ENCODE measurements at places on chromosomes 3 and 15. TPM values are rescaled to one million over a fixed set of nuclear protein-coding genes. Genes with fewer than 3 reads are reported as not detected.

The UROC1 gene
- 0.16 TPM for total RNA-seq

The CPA3 gene
- 0.77 TPM for total RNA-seq

The FANCI gene
- total RNA-seq = 15.7 TPM

The RFX7 gene
- 19.0 TPM for total RNA-seq

The CCRL2 gene
- 12.8 TPM for total RNA-seq

The DUOXA1 gene
- total RNA-seq = 0.30 TPM

The INKA1 gene
- total RNA-seq = 7.4 TPM

The EIF5A2 gene
- 3.9 TPM for total RNA-seq

The AADACL2 gene
- total RNA-seq = not detected

The LRTM1 gene
- total RNA-seq = 6.4 TPM

The SERPINI2 gene
- total RNA-seq = not detected

The GMPS gene
- total RNA-seq = 44.0 TPM

The GOLGA6L7 gene
- total RNA-seq = not detected

The GPR87 gene
- not detected for total RNA-seq

The FRMD5 gene
- 1.0 TPM for total RNA-seq

The PYGO1 gene
- 0.85 TPM for total RNA-seq

The SLC28A1 gene
- not detected for total RNA-seq

The HTR3E gene
- not detected for total RNA-seq

The RPP25 gene
- 13.0 TPM for total RNA-seq

The SLC22A14 gene
- total RNA-seq = 0.19 TPM

The DOCK3 gene
- 0.92 TPM for total RNA-seq

The CLSTN2 gene
- total RNA-seq = 0.22 TPM

The TEX55 gene
- not detected for total RNA-seq

The FBXL2 gene
- total RNA-seq = 1.4 TPM

The SH3GL3 gene
- not detected for total RNA-seq

The MANF gene
- 62.8 TPM for total RNA-seq

The PPP2R3A gene
- 3.1 TPM for total RNA-seq

The WDR72 gene
- not detected for total RNA-seq

The SLC28A2 gene
- total RNA-seq = not detected

The RLBP1 gene
- total RNA-seq = not detected

The CFAP92 gene
- 3.1 TPM for total RNA-seq

The CAMK1 gene
- total RNA-seq = 10.1 TPM

The CTXN2 gene
- not detected for total RNA-seq

The SENP8 gene
- 3.0 TPM for total RNA-seq

The KCNMB3 gene
- total RNA-seq = 5.9 TPM

The GHSR gene
- total RNA-seq = not detected

The ADAMTS17 gene
- 6.1 TPM for total RNA-seq

The CLDN11 gene
- total RNA-seq = 4.9 TPM

The AGTR1 gene
- 12.4 TPM for total RNA-seq

The ASB14 gene
- total RNA-seq = not detected

The HHLA2 gene
- not detected for total RNA-seq

The STRA6 gene
- not detected for total RNA-seq

The SLC9A9 gene
- 32.1 TPM for total RNA-seq

The SOX14 gene
- not detected for total RNA-seq

The EIF4E3 gene
- 35.1 TPM for total RNA-seq

The GREM1 gene
- total RNA-seq = 2.3 TPM

The TMEM207 gene
- not detected for total RNA-seq

The GRAMD1C gene
- 7.1 TPM for total RNA-seq

The TLR9 gene
- total RNA-seq = 4.2 TPM

The CHRNA5 gene
- total RNA-seq = 0.64 TPM

The CPLX3 gene
- total RNA-seq = 47.7 TPM

Data from spleen (tissue), 13 donors.